ENCODE measurements at places on chromosomes 1 and 21. TPM values are rescaled to one million over a fixed set of nuclear protein-coding genes. Genes with fewer than 3 reads are reported as not detected.
A peak's percentile ranks its signal among the peaks of the same experiment; 100 is the strongest.

TCEA3 gene
- 8.5 TPM for total RNA-seq

GRCh38 chr1:90650401-90650800, 66.7 kb downstream of the BARHL2 start:
- no peak for DNase-seq
- H3K27me3 ChIP-seq: no peaks in the 10 kb centered on the region
- H3K27ac ChIP-seq: no peak overlapping the region
- no peak overlapping the region for H3K4me3 ChIP-seq
- peaks cover 5% of the 10 kb centered on the region for H3K36me3 ChIP-seq

DNA sequence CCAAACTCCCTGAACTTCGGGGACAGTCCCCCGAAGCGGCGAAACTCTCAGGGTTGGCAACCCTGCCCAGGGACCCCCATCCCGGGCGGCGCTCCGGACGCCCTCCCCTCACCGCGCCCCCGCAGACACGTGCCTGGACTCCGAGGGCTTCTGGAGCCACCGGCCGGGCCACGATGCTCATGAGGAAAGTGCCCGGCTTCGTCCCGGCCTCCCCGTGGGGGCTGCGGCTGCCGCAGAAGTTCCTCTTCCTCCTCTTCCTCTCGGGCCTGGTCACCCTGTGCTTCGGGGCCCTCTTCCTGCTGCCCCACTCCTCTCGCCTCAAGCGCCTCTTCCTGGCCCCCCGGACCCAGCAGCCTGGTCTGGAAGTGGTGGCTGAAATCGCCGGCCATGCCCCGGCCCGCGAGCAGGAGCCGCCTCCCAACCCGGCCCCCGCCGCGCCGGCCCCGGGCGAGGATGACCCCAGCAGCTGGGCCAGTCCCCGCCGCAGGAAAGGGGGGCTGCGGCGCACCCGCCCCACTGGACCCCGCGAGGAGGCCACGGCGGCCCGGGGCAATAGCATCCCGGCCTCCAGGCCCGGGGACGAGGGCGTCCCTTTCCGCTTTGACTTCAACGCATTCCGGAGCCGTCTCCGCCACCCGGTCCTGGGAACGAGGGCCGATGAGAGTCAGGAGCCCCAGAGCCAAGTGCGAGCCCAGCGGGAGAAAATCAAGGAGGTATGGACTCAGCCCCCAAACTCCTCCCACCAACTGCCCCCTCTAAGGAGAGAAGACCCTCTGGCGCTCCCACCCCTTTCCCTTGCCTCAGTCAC, 1.2 kb downstream of the MAN1C1 start:
- peak overlapping the region; percentile 86 for H3K4me3 ChIP-seq
- H3K36me3 ChIP-seq: no peaks in the 10 kb centered on the region
- H3K27me3 ChIP-seq: no peaks in the 10 kb centered on the region
- peak overlapping the region; percentile 74 for H3K27ac ChIP-seq
- H3K4me1 ChIP-seq: no peaks in the 10 kb centered on the region

- no peaks in the 10 kb centered on the region for H3K36me3 ChIP-seq
- H3K4me3 ChIP-seq: no peak overlapping the region
- DNase-seq: no peak
- H3K27me3 ChIP-seq: no peaks in the 10 kb centered on the region
- H3K27ac ChIP-seq: no peak overlapping the region
Measured at GRCh38 chr1:35605071-35605866, 32.2 kb downstream of the TFAP2E start.

CFAP74 gene
- total RNA-seq: 0.98 TPM

GRCh38 chr1:46653405-46653958, 14.7 kb downstream of the ATPAF1 start:
- H3K4me1 ChIP-seq: no peaks in the 10 kb centered on the region
- H3K27ac ChIP-seq: no peak overlapping the region
- H3K4me3 ChIP-seq: no peak overlapping the region
- H3K27me3 ChIP-seq: no peaks in the 10 kb centered on the region
- no peak for DNase-seq

TEX38 gene
- total RNA-seq: not detected

DNA sequence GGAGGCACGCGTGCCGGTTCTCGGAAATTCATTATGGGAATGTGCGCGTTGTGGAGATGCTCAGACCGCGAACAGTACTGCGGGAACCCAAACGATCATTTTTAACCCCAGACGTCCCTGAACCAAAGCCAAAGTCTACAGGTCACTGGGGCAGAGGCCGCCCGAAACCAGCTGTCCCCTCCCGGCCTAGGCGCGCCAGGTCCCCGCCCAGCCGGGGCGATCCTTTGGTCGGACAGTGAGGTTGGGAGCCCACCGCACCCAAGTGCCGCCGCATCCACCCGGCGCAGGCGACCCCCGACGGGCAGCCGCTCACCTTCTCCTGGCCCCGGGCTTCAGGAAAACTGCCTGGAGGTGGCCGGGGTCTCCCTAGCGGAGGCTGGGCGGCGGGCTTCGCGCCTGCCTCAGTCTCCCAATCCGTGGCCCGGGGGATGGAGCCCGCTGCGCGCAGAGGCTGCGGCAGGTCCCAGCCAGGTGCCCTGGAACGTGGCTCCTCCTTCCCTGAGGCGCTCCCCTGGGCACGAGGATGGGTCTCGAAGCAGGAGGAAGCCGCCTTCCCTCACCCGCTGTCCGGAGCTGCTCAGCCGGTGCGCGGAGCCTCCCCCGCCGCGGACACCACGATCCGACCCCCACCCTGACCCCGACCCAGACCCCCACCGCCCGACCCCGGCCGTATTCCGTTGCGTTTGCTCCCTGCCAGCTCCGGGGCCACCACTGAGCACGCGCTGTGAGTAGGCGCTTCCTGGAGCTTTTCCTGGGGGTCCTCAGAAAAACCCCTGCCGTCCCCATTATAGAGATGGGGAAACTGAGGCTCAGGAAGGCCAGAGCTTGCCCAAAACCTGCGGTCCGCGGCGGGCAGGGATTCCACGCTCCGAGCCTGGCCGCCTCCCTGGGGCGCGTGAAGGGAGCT, 8.1 kb upstream of the SLX9 start:
- H3K27me3 ChIP-seq: peaks cover 8% of the 10 kb centered on the region
- peak overlapping the region; percentile 70 for H3K4me3 ChIP-seq
- peaks cover 27% of the 10 kb centered on the region for H3K4me1 ChIP-seq

ACTN2 gene
- total RNA-seq: not detected

CALML6 gene
- not detected for total RNA-seq

DNA sequence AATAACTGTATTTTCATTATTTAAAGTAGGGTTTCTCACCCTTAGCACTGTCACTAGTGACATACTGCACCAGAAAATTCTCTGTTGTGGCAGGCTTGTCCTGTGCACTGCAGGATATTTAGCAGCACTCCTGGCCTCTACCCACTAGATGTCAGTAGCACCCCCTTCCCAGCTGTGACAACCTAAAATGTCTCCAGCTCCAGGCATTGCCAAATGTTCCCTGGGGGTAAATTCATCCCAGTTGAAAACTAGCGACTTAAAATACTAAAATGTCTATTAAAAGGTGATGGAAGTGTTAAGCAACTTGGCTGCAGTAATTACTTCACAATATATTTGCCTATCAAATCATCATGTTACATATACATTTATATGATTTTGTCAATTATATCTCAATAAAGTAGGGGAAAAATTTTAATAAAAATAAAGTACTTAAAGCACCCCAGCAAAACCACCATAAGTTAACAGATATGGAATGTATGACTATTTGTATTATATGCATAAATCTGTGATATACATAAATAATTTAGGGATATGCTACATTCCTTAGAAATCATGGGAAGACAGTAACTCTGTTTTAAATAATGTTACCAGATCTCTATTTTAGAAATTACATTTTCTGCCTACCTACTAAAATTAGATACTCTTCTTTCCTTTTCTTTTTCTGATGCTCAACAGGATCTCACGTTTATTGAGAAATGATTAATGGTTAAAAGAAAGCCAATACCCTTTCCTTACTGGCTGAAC, 74.6 kb downstream of the ARID4B start:
- no peaks in the 10 kb centered on the region for H3K36me3 ChIP-seq
- H3K4me1 ChIP-seq: no peaks in the 10 kb centered on the region
- H3K4me3 ChIP-seq: no peak overlapping the region
- no peak overlapping the region for H3K27ac ChIP-seq

DNA sequence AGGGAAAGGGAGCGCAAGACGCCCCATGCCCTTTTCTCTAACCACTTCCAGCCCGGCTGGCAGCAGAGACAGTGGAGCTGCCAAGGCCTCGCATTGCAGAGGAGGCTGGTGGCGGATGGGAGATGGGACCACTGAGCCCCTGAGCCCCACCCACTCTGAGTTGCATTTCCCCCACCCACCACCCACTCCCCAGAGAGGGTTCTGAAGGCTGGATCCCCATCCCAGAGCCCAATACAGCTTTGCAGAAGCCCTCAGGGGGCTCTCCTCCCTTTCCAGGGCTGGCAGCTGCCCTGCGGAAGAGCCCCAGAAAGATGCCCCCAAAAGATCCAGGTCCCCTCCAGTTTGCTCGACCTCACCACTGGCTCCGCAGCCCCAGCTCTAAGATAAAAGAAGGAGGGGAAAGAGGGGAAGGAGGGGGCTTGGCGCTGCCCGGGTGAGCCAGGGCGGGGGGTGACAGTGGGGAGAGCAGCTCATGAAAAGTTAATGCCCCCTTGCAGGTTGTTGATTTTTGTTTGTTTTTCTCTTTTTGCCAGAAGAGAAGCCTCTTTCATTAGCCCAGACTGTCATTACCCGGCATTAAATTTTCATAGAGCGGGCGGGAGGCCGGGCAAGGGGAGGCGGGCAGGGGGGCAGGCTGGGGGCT, 38.4 kb upstream of the CASZ1 start:
- no peak overlapping the region for H3K27ac ChIP-seq
- H3K36me3 ChIP-seq: no peaks in the 10 kb centered on the region
- H3K27me3 ChIP-seq: peaks cover 10% of the 10 kb centered on the region
- no peaks in the 10 kb centered on the region for H3K4me1 ChIP-seq
- no peak overlapping the region for H3K4me3 ChIP-seq

GRCh38 chr21:35326677-35327076, 277.6 kb upstream of the RUNX1 start:
- H3K4me3 ChIP-seq: no peak overlapping the region
- H3K27ac ChIP-seq: no peak overlapping the region
- no peak for DNase-seq
- H3K36me3 ChIP-seq: no peaks in the 10 kb centered on the region
- H3K27me3 ChIP-seq: no peaks in the 10 kb centered on the region

DNA sequence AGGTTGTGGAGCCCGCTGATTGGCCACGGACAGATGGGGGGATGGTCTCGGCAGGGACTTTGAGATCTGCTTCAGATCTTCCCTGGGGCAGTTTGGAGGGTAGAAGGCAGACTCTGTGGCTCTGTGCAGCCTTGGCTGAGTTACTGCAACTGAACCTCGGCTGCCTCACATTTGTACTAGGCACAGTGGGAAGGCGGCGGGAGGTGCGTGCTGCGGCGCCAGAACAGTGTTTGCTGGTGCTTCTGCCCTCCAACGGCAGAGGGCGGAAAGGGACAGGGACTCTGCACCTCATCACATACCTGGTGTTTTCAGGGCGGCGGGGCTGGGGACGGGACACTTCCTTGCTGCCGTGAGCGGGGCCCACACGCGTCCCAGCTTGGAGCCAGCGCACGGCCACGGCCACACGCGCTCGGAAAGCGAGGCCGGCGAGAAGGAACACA, 26.2 kb downstream of the SLC66A1 start:
- peak overlapping the region; percentile 15 for H3K4me3 ChIP-seq
- H3K36me3 ChIP-seq: no peaks in the 10 kb centered on the region
- H3K27ac ChIP-seq: peak overlapping the region; percentile 35

GRCh38 chr1:227299688-227300087, 18.6 kb downstream of the CDC42BPA start:
- no peak overlapping the region for H3K4me3 ChIP-seq
- H3K4me1 ChIP-seq: no peaks in the 10 kb centered on the region
- no peak for DNase-seq
- peak overlapping the region; percentile 33 for H3K27ac ChIP-seq
- no peaks in the 10 kb centered on the region for H3K36me3 ChIP-seq
- no peaks in the 10 kb centered on the region for H3K27me3 ChIP-seq

DNA sequence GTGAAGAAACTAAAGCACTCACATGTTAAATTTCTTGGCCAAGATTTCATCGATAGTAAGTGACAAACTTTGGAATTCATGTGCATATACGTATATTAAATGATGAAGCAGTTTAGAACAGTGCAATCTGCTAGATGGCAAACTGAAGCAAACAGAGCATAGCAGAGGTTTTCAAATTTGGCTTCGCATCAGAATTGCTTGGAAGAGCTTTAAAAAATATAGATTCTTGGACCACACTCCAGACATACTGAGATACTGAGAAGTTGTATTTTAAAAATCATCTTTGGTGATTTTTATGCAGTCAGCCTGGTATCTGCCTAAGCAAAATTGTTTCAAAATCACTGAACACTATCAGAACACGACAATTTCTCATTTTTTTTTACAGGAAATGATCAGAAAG, 709.2 kb downstream of the PLA2G4A start:
- no peak overlapping the region for H3K4me3 ChIP-seq
- H3K27ac ChIP-seq: no peak overlapping the region
- DNase-seq: no peak
- no peaks in the 10 kb centered on the region for H3K36me3 ChIP-seq

GRCh38 chr1:245687636-245688535, 533.1 kb downstream of the KIF26B start:
- H3K36me3 ChIP-seq: no peaks in the 10 kb centered on the region
- peak overlapping the region; percentile 37 for H3K4me3 ChIP-seq
- no peak for DNase-seq
- no peaks in the 10 kb centered on the region for H3K4me1 ChIP-seq

IFI16 gene
- 96.2 TPM for total RNA-seq

CYP4B1 gene
- total RNA-seq: 74.1 TPM

DNA sequence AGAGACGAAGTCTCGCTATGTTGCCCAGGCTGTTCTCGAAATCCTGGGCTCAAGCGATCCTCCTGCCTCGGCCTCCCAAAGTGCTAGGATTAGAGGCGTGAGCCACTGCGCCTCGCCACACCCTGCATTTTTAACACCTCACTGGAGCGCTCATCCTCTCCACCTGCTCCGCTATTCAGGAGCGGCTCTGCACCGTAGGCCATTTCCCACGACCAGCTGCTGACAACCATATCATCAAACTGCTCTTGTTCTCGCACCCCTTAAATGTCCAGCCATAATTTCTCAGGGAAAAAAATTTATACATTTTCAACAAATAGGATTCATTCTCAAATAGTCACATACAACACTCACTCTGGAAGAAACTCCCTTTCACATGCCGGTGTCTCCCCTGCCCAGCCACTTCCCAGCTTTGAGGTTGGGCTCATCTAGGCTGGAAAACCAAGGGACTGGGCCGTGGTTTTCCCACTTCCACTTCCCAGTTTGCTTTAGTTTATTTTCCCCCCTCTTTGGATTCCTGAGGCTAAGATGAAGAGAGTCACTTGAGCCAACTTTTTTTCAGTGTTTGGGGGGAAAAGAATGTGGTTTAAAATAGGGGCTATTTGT, 639 bp upstream of the IPO9 start:
- no peak for DNase-seq
- H3K4me3 ChIP-seq: peak overlapping the region; percentile 95
- H3K4me1 ChIP-seq: peaks cover 9% of the 10 kb centered on the region
- H3K27ac ChIP-seq: no peak overlapping the region

ECM1 gene
- total RNA-seq: 10.2 TPM

GADD45A gene
- total RNA-seq: 68.2 TPM

ACTA1 gene
- not detected for total RNA-seq

DNA sequence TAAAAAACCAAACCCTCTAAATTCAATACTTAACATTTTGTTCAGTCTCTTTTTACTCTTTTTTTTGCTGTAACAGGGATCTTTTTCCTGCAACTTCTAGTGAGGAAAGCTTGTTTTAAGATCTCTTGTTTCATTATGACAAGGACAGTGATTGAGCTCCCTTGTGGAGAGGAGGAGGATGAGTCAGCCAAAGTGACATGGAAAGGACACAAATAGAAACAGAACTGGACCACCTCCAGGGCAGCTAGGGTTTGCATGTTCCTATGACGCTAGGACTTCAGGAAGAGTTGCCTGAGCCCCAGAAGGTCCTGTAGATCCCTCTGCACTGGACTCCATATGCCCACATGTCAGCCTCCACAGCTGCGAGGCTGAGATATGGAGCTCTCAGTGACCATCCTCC, 212.6 kb upstream of the FAM78B start:
- no peaks in the 10 kb centered on the region for H3K36me3 ChIP-seq
- H3K27ac ChIP-seq: no peak overlapping the region
- H3K27me3 ChIP-seq: no peaks in the 10 kb centered on the region
- DNase-seq: no peak
- no peaks in the 10 kb centered on the region for H3K4me1 ChIP-seq

All from breast epithelium (tissue), 4 donors.